ENCODE measurements at places on chromosomes 5 and 9.

- DNase-seq = no peak
Observed at GRCh38 chr5:167945542-167946384, 345.7 kb upstream of the WWC1 start.

DNA sequence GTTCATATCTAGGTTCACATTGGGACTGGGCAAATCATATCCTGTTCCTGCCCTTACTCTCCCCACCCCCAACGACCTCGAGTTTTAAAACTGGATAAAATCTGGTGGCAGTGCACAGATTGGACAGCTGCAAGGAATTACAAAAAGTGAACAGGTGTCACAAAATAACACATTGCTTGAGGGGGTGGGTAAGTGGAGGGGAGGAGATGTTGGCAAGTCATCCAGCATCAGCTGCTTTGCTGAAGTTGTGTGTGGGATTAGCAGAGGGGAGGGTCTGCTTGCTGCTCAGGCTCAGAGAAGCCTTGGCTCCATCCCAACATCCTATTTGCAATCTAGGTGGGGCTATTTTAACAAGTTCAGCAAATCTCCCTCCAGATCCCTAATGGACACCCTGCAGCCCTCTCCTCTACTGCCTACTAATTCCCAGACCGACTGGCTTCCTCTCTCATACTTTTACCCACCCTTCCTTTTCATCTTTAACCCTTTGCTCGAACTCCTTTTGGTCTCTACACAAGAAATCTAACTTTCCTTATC, 39.8 kb upstream of the SLC24A2 start:
- no peak for DNase-seq

DNA sequence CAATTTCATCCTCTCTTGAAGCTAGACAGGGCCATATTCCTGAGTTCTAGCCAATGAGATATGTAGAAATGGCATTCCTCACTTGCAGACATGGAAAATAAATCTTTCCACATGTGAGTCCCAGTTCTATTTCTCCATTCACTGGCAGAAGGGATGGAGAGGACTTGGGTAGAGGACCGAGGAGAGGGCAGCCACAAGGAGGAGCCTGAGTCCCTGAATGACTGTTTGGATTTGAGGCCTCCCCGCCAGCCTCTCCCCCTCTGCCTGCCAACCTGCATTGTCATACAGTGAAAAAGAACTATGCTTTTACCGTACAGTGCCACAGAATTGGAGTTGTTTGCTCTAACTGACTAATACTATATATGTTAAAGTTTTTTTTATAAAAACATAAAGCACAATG, 583.0 kb upstream of the WWC1 start:
- DNase-seq = no peak

DNA sequence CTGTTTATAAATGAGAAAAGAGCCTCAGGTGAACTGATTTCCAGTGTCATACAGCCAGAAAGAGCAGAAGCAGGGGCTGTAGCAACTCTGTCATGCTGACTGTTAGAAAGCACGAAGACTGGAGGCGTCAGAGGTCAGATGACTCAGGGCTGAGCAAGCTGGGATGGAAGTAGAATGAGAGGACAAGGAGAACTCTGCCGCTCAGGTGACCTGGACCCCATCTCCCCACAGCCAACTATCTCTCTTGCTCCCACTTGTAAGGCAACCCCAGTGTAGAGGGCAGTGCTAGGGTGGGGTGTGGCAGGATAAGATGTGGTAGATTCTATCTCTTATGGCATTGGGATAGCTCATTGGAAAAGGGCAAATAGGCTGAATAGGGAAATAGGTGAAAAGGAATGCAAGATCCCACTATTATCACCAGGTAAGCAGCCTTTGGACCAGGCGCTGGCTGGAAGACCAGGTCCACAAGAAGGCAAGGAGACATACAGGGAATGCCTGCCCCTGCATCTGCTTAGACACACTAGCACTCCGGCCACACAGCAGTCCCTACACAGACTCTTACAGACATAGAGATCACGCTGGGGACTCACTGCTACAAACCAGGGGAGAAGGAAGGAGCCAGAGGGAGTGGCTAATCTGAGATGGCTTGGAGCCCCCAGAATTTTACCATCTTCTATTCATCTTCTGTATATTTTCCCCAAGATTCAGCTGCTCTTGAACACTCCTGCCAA, 21.2 kb upstream of the LOX start:
- DNase-seq = no peak

DNA sequence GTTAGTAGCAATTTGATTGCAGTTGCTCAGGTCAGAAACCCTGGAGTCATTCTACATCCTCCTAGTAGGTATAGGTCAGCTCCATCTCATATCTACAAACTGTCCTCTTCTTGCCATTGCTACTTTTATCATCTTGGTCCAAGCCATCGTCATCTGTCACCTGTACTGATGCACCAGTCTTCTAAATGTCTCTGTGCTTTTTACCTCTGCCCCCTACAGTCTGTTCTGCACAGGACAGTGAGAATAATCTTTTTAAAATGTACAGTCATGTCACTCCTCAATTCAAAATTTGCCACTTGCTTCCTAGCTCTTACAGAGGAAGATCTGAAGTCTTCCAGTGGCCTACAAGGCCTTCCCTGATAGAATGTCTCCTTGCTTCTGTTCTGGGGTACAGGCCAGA, 6.8 kb downstream of the NNT start:
- no peak for DNase-seq

DNA sequence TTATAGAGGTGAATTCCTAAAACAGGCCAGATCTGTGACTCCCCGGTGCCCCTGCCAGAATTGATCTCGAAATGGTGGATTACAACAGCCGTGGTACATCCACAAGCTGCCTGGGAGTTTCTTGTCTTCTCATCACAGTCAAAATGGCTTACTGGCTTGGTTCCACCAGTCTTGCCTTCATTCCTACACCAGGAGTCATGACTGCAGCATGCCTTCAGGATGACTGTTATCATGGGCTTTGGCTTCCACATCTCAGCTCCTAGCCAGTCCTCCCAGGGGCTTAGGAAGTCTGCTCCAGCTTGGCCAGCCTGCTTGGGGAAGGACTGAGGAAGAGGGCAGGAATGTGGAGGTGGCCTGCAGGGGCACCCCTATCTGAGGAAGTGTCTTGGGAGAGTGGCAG, 132.9 kb upstream of the NR3C1 start:
- no peak for DNase-seq

Measured in CD4-positive, alpha-beta T cell treated with Interleukin-15 for 1 hour (primary cell).